CD4-positive, alpha-beta T cell treated with Interleukin-15 for 4 hours (primary cell): ENCODE measurements at places on chromosomes 5 and 9.
A peak's percentile ranks its signal among the peaks of the same experiment; 100 is the strongest.

GRCh38 chr5:154575546-154576428, 97.8 kb upstream of the HAND1 start:
- DNase-seq: no peak

- DNase-seq: no peak
These were observed 22.4 kb upstream of the KIF12 start for GRCh38 chr9:114121227-114122135.

DNA sequence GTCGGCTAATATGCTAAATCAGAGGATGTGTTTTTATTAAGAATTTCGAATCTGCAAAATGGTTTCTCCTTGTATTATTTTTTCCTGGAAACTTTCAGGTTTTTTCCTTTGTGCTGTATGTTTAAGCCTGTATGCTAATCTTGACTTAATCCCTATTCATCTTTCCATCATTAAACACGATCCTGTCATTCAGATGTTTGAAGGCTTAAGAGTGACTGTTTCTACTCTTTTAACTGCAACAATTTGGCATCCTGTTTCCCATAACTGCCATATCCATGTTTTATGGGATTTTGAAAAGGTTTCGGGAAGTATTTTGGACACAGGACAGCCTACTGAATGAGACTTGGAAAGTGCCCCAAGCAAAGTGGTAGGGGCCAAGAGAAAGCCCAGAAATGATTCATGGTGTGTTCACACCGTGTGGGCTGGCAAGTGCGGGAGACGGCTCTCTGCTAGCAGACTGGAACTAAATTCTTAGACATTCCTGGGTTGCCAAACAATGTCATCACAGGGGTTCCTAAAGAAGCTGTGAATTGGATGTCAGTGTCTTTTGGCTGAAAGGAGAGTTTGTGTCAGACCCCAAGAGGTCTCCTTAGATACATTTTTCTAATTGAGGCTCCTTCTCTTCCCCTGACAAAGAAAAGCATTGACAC, 125.4 kb upstream of the ADAMTS16 start:
- no peak for DNase-seq

GRCh38 chr9:135290086-135290485, 189.5 kb upstream of the PPP1R26 start:
- no peak for DNase-seq

DNA sequence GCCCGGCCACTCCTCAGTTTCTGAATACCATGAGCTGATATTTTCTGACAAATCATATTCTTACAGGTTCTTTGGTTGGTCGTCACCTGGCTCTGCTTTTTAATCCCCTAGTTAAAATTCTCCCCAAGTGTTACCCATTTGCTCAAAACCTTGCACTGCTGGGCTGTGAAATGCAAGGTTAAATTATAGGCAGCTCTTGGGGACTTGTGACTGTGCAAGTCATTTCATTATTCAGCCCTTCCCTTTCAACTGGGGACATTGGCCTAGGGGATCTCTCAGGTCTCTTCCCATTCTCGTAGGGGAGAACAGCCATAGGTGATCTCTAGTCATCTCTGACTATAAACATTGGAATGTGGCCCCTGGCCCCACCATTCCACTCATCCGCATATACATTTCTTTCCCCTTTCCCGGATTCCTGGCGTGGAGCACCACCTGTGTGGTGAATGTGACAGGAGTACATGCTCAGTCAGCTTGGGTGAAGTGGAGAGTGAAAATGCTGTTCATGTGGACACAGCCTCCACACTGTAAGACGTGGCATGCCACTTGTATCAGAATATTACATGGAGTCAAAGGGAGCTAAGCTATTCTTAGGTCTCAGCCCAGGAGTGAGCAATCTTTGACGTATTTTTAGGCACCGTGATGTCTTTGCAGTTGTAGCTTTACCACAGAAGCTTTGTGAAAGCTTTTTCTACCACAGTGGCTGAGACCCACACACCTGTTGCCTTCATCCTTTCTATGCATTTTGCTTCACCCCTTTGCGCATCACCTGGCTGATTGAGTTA, 386.7 kb downstream of the KDM4C start:
- no peak for DNase-seq

- DNase-seq: no peak
These were observed 44.6 kb upstream of the RUFY1 start for GRCh38 chr5:179505636-179506261.

GRCh38 chr5:92429646-92430045, 1046.5 kb upstream of the ARRDC3 start:
- DNase-seq: no peak

GRCh38 chr9:117742131-117742530, 37.9 kb downstream of the TLR4 start:
- no peak for DNase-seq

- DNase-seq: no peak
These were observed 30.6 kb upstream of the MVB12B start for GRCh38 chr9:126295936-126296600.

DNA sequence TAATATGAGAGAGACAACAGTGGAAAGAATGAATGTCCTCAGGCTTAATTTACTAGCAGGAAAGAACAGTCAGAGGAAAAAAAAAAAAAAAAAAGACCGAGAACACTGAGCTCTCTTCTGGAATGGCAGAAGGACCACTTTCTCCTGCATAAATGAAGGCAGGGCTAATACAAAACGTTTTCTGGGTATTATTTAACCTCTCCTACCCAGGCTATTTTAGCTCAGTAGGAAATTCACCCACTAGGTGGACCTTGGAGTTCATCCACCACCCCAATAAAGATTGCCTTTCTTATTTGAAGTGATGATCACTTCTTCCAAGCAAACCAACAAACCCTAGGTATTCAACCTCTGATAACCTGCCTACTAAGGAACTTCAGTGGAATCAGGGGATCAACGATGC, 3.7 kb downstream of the GLIS3 start:
- DNase-seq: no peak

GRCh38 chr9:112541685-112542084, 55.1 kb downstream of the KIAA1958 start:
- DNase-seq: no peak

GRCh38 chr5:11482011-11482410, 422.2 kb downstream of the CTNND2 start:
- DNase-seq: no peak

DNA sequence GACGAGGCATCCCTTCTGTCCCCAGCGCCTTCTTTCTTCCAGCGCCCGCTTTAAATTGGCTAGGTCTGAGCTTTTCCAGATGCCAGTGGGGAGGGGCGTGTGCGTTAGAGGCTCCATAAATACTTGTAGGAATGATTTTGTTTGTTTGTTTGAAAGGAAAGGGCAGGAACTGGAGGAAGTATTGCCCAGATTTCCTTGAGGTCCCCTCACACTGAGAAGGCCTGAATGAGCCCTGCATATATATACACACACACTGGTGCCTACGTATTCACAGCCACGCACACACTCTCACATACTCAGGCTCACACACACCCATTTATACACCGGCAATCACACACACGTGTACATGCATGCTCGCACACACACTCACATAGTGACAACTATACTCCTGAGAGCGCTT, 1.0 kb upstream of the SLIT3 start:
- no peak for DNase-seq

GRCh38 chr5:135600152-135600570, 21.4 kb upstream of the CXCL14 start:
- no peak for DNase-seq

- DNase-seq: no peak
These were observed 4.8 kb downstream of the IRF1 start for GRCh38 chr5:132485641-132486317.

GRCh38 chr5:173618927-173619519, 2.6 kb upstream of the BOD1 start:
- DNase-seq: peak; percentile 70

DNA sequence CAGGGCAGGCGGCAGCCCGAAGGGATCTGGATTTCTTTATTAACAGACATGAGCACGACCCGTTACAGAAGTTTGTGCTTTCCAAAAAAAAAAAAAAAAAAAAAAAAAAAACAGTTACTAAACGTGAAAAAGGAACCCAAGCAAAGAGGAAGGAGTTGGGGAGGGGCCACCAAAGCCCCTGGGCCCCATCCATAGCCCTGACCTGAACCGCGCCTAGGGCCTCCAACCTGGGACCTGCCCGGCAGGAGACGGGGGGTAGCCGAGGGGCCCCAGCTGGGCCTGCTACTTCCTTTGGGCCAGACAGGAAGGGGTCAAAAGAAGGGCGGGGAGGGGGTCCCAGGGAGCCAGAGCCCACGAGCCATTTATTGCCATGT, 10.0 kb downstream of the PRR7 start:
- DNase-seq: no peak

- peak; percentile 72 for DNase-seq
These were observed 78.1 kb downstream of the RAPGEF1 start for GRCh38 chr9:131661568-131662288.

DNA sequence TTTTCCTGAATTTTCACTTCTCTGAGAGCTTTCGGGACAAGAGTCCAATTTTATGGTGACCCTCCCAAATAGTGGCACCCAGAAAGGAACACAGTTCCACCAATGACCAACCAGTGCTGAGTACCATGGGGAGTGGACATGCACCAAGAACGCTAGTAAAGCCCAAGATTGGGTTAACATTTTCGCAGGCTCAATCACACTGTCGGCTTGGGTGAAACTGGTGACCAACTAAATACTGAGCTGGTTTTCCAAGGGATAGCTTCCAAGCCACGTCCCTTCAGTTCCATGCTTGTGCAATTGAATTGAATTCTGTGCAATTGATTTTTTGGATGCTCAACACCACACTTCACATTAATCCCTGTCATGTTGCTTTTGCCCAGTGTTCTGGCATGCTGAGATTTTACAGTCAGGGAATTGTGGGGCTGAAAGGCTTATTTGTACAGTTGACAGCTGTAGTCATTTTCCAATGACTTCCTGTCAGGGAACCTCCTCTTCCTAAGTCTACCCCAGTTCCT, 37.6 kb upstream of the TRMT10B start:
- no peak for DNase-seq

- DNase-seq: no peak
These were observed 131.0 kb downstream of the NSG2 start for GRCh38 chr5:174176511-174176910.

- no peak for DNase-seq
These were observed 172.2 kb downstream of the APBA1 start for GRCh38 chr9:69499959-69500358.

DNA sequence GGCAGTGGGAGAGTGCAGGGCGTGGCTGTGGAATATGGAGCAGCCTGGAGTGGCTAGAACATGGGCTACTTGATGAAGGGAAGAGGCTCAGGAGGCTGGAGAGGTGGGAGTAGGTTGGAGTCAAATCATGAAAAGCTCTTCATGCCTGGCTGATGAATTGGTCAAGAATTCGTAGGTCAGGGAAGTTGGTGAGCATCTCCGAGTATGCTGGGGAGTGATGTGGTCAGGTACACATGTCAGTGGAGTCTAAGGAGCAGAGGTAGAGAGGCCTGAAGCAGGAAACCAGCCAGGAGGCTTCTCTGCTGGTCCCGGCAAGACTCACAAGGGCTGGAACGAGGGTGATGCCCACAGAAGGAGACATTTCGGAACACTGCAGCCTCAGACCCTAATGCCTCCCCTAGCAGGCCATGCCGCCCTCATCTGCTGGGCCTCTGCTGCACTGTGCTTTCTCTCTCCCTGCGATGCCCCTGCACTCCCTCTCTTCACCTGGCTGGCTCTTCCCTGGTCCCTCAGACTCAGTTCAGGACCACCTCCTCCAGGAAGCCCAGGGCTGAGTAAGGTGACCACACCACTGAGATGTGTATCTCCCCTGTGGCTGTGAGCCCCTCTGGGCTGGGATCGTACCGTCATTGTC, 33.6 kb downstream of the TMOD1 start:
- no peak for DNase-seq

- no peak for DNase-seq
These were observed 417.4 kb downstream of the CETN3 start for GRCh38 chr5:89992201-89992600.

GRCh38 chr5:178519155-178519554, 71.0 kb downstream of the COL23A1 start:
- DNase-seq: no peak

GRCh38 chr9:14661421-14662059, 31.7 kb downstream of the ZDHHC21 start:
- peak; percentile 6 for DNase-seq

- DNase-seq: no peak
These were observed 302.2 kb downstream of the ZNF608 start for GRCh38 chr5:124444147-124444775.

GRCh38 chr5:91928754-91929521, 545.8 kb upstream of the ARRDC3 start:
- no peak for DNase-seq

DNA sequence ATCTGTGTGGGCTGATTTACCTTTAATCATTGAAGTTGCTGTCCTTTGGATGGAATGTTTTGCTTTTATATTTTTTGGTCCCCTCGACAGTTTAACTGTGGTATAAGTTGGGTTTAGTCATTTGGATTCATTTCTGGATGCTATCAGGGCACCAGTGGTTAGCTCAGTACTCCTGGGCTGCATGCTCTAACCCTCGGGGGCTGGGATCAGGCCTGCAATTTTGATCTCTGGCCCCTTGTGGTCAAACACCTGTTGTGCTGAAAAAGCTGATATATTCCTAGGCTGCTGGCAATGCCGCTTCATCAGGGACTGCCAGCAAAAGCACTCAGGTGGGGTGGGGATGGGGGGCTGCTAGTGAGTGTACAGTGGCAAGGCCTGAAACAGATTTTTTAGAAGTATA, 440.4 kb upstream of the RIOK2 start:
- no peak for DNase-seq

GRCh38 chr5:60487476-60487875, 212.5 kb downstream of the DEPDC1B start:
- DNase-seq: no peak

DNA sequence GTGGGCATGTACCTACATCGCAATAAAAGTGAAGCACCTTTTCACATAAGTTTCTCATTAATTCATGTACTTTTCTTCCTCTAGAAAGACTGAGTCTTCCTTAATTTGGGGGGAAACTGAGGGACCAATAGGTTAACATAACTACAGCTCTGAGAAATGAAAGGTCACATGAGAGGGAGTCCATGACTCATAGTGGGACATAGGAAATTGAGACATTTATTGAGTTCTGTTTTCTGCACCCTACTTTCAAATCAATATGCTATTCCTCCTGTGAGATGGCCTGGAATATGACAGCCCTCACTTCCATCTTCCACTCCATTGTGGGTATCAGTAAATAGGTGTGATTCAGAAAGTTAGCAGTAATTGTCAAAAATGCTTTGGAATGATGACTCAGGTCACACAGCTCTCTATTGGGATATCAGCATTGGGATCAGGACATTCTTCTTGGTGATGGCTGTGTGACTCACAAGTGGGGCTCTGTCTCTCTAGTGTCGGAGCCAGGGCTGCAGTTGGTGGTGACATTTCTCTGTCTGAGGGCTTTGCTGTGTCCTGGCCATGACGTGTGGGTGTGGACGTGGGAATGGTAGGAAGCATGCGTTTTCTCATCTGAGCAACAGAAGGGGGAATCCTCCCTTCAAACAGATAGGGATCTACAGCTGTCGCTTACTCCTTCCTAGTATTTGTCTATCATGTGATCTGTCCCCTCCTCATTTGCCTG, 125.0 kb downstream of the TRIO start:
- no peak for DNase-seq
